ENCODE measurements at places on chromosomes 6 and 20. TPM values are rescaled to one million over a fixed set of nuclear protein-coding genes. Genes with fewer than 3 reads are reported as not detected.

GRCh38 chr6:79138146-79138545 lies 60.1 kb upstream of the PHIP start:
- H3K27ac ChIP-seq: no peak overlapping the region
- H3K36me3 ChIP-seq: no peaks in the 10 kb centered on the region
- H3K4me3 ChIP-seq: no peak overlapping the region
- no peak for DNase-seq
- peaks cover 1% of the 10 kb centered on the region for H3K27me3 ChIP-seq
- H3K4me1 ChIP-seq: no peaks in the 10 kb centered on the region

DNA sequence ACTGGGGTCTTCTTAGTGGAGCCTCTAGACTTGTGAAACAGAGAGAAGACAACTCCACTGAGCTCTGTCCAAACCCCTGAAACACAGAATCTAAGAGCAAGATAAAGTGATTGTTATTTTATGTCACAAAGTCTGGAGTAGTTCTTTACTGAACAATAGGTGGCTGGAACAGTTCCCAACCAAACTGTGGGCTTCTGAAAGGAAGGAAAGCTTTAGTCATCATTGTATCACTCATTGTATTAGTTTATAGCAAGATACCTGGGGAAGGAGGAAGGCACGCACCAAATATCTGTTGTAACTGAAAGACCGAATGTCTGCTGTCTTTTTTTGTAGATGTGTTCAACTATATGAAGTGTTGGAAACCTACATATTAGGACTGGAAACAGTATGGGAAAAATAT lies 284.9 kb upstream of the TBX18 start:
- no peak overlapping the region for H3K27ac ChIP-seq
- H3K4me1 ChIP-seq: no peaks in the 10 kb centered on the region
- H3K36me3 ChIP-seq: no peaks in the 10 kb centered on the region
- no peaks in the 10 kb centered on the region for H3K27me3 ChIP-seq
- H3K4me3 ChIP-seq: no peak overlapping the region

DNA sequence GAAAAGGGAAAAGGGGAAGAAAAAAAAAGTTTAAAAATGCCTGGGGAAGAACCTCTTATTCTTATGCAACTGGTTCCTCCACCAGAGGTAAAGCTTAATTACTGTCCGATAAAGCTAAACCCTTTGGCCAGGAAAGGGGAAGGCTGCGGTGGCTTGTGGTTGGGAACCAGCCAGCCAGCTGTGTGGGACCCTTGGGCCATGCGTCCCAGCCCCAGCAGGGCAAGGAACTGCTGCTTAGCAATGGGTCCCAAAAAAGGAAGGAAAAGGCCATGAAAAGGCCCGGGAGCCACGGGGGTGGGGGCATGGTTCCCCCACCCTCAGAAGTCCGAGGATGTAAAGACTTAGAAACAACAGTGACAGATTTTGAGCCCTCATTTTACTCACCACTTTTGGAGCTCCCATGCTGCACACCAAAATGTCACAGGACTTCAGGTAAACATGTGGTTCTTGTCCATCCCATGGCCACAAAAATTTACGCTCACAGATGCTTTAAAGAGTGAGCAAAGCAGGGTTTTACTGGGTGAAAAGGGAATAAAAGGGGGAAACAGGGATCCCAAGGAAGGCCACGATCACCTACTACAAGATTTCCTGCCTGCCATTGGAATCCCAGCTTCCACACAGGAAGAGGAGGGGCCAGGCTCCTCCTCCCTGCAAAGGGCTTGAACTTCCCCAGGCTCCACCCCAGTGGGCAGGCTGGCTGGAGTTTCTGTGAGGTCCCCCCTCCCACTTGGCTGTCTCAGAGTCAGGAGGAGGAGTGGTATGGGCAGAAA lies 1234.7 kb upstream of the GJE1 start:
- H3K4me3 ChIP-seq: no peak overlapping the region
- H3K36me3 ChIP-seq: no peaks in the 10 kb centered on the region
- H3K27ac ChIP-seq: no peak overlapping the region
- no peaks in the 10 kb centered on the region for H3K27me3 ChIP-seq
- no peak for DNase-seq
- H3K4me1 ChIP-seq: no peaks in the 10 kb centered on the region

- no peak overlapping the region for H3K4me3 ChIP-seq
- H3K4me1 ChIP-seq: peaks cover 14% of the 10 kb centered on the region
- H3K27me3 ChIP-seq: peaks cover 14% of the 10 kb centered on the region
- H3K27ac ChIP-seq: peak overlapping the region; percentile 10
- DNase-seq: no peak
- H3K36me3 ChIP-seq: no peaks in the 10 kb centered on the region
Measured at GRCh38 chr20:50217207-50217949, 26.7 kb downstream of the CEBPB start.

DNA sequence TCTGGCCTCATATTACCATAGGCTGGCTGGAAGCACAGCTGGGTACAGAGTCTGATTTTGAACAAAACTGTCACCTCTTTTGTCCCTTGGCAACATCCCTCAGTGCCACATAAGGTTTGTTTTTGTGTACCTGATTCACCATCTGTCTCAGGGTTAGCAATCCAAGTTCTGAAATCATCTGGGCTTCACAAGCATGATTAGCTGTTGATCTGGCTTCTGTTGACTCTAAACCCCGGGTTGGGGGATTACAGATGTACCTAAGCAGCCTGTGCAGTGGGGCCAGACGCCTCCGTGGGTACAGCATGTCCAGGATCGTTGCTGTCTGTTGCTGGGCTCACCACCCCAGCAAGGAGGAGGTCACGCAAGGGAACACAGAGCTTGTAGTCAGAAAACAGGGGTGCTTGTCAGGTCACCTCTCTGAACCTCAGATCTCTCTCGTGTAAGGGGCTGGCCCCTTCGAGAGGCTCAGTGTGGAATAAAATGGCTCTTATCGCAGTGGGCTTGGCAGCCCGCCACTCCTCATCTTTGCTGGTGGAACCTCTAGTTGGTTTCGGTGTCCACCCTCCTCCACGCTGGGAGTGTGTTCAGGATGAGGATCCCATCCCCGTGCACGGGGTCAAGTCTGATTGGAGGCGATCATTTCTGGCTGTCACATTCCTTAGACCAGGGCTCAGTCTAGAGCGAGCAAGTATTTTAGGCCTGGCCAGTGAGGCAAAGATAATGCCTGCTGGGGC lies 39.2 kb upstream of the ZNF831 start:
- H3K27ac ChIP-seq: no peak overlapping the region
- peaks cover 4% of the 10 kb centered on the region for H3K36me3 ChIP-seq
- H3K4me3 ChIP-seq: no peak overlapping the region
- no peaks in the 10 kb centered on the region for H3K27me3 ChIP-seq

GRCh38 chr6:13811627-13812358 lies 2.6 kb downstream of the MCUR1 start:
- H3K27me3 ChIP-seq: peaks cover 3% of the 10 kb centered on the region
- no peak overlapping the region for H3K4me3 ChIP-seq
- DNase-seq: no peak
- no peak overlapping the region for H3K27ac ChIP-seq
- H3K36me3 ChIP-seq: peaks cover 10% of the 10 kb centered on the region
- H3K4me1 ChIP-seq: peaks cover 28% of the 10 kb centered on the region

GRCh38 chr6:41515995-41516394 lies 30.2 kb upstream of the FOXP4 start:
- no peak for DNase-seq
- no peaks in the 10 kb centered on the region for H3K36me3 ChIP-seq
- H3K27ac ChIP-seq: no peak overlapping the region
- peaks cover 33% of the 10 kb centered on the region for H3K27me3 ChIP-seq
- no peak overlapping the region for H3K4me3 ChIP-seq
- no peaks in the 10 kb centered on the region for H3K4me1 ChIP-seq

DNA sequence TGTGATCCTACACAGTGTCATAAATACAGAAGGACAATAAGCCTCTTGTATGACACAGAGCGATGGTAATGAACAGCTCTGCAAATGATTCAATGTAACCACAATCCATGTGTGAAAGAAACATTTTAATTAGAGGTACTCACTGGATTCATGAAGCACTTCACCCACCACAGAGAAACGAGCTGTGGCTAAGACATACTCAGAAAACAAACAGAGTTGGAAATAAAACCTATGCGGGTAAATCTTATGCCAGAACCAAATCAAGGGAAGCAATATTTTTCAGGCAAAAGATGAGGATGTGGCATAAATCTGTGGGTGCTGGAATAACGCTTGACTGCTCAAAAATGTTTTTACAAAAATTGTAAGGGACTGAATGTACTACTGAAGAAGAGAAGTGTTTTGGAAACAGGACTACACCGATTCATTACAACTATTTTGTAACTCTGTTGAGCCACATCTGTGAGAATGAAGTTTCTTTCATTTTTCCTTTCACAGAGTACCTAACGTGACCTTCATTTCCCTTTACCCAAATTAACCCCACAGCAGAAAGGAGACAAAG lies 112.1 kb downstream of the WDR27 start:
- H3K27me3 ChIP-seq: no peaks in the 10 kb centered on the region
- no peak overlapping the region for H3K4me3 ChIP-seq
- peak overlapping the region; percentile 56 for H3K27ac ChIP-seq
- peak; percentile 49 for DNase-seq
- peaks cover 13% of the 10 kb centered on the region for H3K4me1 ChIP-seq

- peaks cover 22% of the 10 kb centered on the region for H3K27me3 ChIP-seq
- peaks cover 1% of the 10 kb centered on the region for H3K4me1 ChIP-seq
- H3K36me3 ChIP-seq: no peaks in the 10 kb centered on the region
- DNase-seq: no peak
- no peak overlapping the region for H3K27ac ChIP-seq
Measured at GRCh38 chr20:46700481-46700880, 9.0 kb upstream of the SLC2A10 start.

DNA sequence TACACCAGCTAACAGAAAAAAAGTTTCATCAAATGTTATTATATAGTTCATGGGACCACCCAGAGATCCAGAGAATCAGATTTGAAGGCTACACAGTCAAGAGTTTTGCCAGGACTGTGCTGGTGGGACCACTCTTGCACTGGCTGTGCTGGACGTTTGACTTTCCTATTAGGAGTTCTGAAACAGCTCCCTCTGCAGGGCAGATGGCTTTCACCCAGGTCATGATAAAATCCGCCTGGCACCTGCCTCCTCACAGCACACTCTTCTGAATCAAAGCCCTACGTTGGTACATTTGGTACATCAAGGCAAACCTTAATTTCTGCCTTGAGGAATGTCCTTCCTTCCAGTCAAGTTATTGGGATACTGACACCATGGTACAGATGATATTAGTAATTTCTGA lies 302.1 kb downstream of the ZNF217 start:
- no peak for DNase-seq
- no peaks in the 10 kb centered on the region for H3K27me3 ChIP-seq
- H3K4me3 ChIP-seq: no peak overlapping the region
- no peak overlapping the region for H3K27ac ChIP-seq

- H3K36me3 ChIP-seq: peaks cover 65% of the 10 kb centered on the region
- DNase-seq: peak; percentile 68
- H3K4me3 ChIP-seq: peak overlapping the region; percentile 96
Measured at GRCh38 chr20:17967521-17968365, 851 bp downstream of the SNX5 start.

GRCh38 chr6:118783931-118784550 lies 109.9 kb upstream of the ASF1A start:
- peaks cover 6% of the 10 kb centered on the region for H3K27me3 ChIP-seq
- H3K4me1 ChIP-seq: peaks cover 12% of the 10 kb centered on the region
- DNase-seq: no peak

DNA sequence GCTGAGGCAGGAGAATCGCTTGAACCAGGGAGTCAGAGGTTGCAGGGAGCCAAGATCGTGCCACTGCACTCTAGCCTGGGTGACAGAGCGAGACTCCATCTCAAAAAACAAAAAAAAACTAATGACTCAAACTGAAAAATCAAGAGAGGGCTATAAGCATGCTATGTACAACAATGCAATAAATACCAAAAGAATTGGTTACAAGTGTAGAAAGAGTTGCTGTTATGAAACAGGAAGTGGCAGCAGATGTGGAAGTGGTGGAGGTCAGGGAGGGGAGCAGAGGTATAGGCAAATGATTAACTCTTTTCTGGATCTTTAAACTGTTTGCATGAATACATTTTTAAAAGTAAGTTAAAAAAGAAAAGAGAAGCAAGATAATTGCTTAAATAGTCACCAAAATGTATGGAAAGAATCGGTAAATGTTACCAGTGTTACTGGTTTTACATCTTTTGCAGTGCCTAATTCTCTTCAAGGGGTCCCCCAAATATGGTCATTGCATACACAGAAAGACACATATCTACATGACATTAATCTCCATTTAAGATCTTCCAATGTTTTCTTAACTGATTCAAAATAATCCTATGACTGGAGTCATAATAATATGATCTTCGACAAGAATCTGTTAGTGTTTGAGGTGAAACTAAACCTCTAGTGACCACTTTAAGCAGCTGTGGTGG lies 15.0 kb downstream of the CALHM6 start:
- H3K4me3 ChIP-seq: peak overlapping the region; percentile 30
- peak; percentile 85 for DNase-seq
- H3K27me3 ChIP-seq: peaks cover 9% of the 10 kb centered on the region
- peaks cover 2% of the 10 kb centered on the region for H3K36me3 ChIP-seq

- H3K27ac ChIP-seq: no peak overlapping the region
- H3K27me3 ChIP-seq: peaks cover 78% of the 10 kb centered on the region
- H3K36me3 ChIP-seq: peaks cover 2% of the 10 kb centered on the region
- DNase-seq: peak; percentile 66
- H3K4me1 ChIP-seq: peaks cover 25% of the 10 kb centered on the region
Measured at GRCh38 chr20:21105429-21106170, 558 bp downstream of the LINC00237 start.

DNA sequence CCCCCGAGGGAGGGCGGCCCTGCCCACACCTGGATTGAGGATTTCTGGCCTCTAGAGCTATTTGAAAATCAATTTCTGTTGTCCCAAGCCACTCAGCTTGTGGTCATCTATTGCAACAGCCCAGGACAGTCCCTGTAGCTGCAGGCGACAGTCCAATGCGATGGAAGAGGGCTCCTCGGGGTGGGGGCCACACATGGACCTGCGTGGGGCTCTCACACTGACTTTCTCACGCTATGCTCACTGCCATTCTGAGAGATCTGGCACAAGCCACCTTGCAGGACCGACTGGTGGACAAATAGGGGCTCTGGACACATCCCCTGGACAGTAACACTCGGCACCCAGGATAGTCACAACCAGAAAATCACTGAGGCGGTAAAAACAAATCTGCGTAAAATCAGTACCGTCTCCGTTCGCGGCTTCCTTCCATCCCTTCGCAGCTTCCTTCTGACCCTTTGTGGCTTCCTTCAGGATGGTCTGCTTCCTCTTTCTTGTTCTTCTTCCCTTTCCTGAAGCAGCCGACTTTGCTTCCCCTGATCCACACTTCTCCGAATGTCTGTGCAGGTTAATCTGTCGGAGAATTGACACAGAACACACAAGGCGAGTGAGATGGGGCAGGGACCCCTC lies 21.8 kb downstream of the CTCFL start:
- H3K27me3 ChIP-seq: peaks cover 38% of the 10 kb centered on the region
- H3K4me3 ChIP-seq: no peak overlapping the region
- DNase-seq: no peak
- no peaks in the 10 kb centered on the region for H3K36me3 ChIP-seq
- no peak overlapping the region for H3K27ac ChIP-seq
- peaks cover 6% of the 10 kb centered on the region for H3K4me1 ChIP-seq

GRCh38 chr6:25266456-25267100 lies 12.6 kb upstream of the CARMIL1 start:
- peaks cover 34% of the 10 kb centered on the region for H3K27me3 ChIP-seq
- DNase-seq: no peak

GRCh38 chr6:13870214-13870830 lies 54.4 kb upstream of the RNF182 start:
- no peaks in the 10 kb centered on the region for H3K36me3 ChIP-seq
- peaks cover 9% of the 10 kb centered on the region for H3K4me1 ChIP-seq
- peaks cover 22% of the 10 kb centered on the region for H3K27me3 ChIP-seq
- no peak overlapping the region for H3K4me3 ChIP-seq
- H3K27ac ChIP-seq: no peak overlapping the region
- DNase-seq: no peak

Gene RNF144B
- 0.19 TPM for total RNA-seq

Gene PRR18
- not detected for total RNA-seq

Gene WFDC2
- not detected for total RNA-seq

Gene SLC17A3
- 0.58 TPM for total RNA-seq

Gene ZNF831
- total RNA-seq: 3.4 TPM

Gene MYLK2
- 0.26 TPM for total RNA-seq

Gene TRAPPC3L
- total RNA-seq: not detected

Gene EBF4
- 7.6 TPM for total RNA-seq

Gene HEY2
- not detected for total RNA-seq
